ENCODE measurements at places on chromosomes 5 and 9.

GRCh38 chr5:60210810-60211209 lies 317.3 kb upstream of the PDE4D start:
- no peak for DNase-seq

DNA sequence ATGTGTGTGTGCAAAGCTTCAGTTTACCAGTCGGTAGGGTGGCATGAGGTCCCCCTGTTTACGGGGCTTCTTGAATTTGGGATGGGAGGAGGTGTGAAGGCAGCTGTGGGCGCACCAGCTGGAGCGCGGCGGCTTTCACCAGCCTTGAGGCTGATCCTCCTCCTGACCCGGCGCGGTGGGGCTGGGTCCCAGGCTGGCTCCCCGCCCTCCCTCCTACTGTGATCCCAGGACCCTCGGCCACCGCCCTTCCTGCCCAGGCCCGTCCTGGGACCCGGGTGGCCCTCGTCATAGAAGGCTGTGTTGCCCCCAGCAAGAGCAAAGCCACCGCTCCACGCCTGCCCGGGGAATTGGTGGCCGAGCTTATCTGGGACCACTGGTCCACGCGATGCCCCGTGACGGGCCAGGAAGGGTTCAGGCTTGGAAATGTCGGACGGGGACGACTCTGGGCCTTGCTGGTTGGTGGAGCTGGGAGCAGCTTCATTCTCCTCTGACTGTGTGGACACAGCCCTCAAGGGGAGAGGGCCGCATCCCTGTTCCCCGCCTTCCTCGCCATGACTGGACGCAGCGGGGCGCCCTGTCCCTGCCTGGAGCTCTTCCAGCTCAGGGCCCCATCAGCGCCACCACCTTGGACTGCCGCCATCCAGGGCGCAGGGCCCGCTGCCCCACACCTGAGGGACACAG lies 271.1 kb upstream of the IRX1 start:
- no peak for DNase-seq

DNA sequence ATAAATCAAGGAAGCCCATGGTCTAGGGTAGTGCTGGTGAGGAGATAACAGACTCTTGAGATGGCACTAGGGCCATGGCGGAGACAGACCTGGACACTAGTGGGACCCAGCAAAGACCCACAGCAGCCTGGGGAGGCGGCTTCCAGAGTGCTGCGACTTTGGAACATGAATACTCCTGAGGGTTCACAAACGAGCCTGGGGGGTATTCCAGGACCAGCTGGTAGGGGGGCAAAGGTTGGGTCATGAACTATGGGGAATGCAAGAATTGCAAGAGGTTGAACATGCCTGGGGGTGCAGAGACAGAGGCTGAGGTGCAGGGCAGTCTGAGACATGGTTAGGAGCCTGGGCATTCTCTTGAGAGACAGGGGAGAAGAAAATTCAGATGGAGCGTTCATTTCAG lies 43.8 kb upstream of the SPTLC1 start:
- no peak for DNase-seq

GRCh38 chr5:6788956-6789649 lies 75.9 kb downstream of the TENT4A start:
- no peak for DNase-seq

- DNase-seq, result no peak
Measured at GRCh38 chr9:83204047-83204446, 141.1 kb upstream of the RASEF start.

DNA sequence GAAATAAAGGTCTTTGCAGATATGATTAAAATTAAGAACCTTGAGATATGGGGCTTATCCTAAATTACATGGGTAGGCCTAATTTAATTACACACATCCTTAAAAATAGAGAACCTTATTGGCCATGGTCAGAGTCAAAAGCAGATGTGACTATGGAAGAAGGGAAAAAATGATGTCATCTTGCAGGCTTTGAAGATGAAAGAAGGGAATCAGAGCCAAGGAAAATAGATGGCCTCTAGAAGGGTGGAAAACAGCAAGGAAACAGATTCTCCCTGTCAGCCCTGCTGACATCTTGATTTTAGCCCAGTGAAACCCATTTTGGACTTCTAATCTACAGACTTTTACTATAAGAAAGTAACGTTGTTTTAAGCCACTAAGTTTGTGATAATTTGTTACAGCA lies 37.6 kb upstream of the KCNN2 start:
- DNase-seq, result no peak

DNA sequence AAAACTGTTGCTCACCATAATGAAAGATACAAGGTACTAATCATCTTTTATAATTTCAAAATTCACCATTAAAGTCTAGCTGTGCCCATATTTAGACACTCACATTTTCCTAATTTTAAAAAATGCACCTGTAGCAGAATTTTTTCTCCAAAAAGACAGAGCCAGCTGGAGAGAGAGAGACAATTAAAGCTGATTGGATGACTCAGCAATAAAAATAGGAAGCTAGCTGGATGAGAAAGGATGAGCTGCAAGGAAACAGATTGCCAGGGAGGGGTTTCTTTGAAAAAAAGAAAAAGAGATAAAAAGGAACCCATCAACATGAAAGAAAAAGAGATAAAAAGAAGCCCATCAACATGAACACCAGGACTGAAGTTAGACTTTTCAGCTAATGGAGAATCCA lies 73.8 kb downstream of the HCN1 start:
- DNase-seq, result no peak

Data from renal pelvis (tissue), 12 donors.